ENCODE measurements at places on chromosomes 11 and 22. TPM values are rescaled to one million over a fixed set of nuclear protein-coding genes. Genes with fewer than 3 reads are reported as not detected.

Gene DRICH1
- total RNA-seq, result 0.88 TPM

Gene MALAT1
- 6,276 TPM for total RNA-seq

Gene HSPB2
- total RNA-seq, result not detected

Gene OR2D2
- total RNA-seq, result not detected

Gene CXCR5
- 0.20 TPM for total RNA-seq

Gene DBX1
- total RNA-seq, result not detected
